ENCODE measurements at places on chromosomes 16 and 17. TPM values are rescaled to one million over a fixed set of nuclear protein-coding genes. Genes with fewer than 3 reads are reported as not detected.

- no peaks in the 10 kb centered on the region for H3K4me1 ChIP-seq
- H3K27ac ChIP-seq: no peak overlapping the region
- H3K36me3 ChIP-seq: no peaks in the 10 kb centered on the region
- peak; percentile 41 for DNase-seq
- H3K27me3 ChIP-seq: no peaks in the 10 kb centered on the region
Measured at GRCh38 chr17:32117399-32117798, 24.9 kb upstream of the RHOT1 start.

DNA sequence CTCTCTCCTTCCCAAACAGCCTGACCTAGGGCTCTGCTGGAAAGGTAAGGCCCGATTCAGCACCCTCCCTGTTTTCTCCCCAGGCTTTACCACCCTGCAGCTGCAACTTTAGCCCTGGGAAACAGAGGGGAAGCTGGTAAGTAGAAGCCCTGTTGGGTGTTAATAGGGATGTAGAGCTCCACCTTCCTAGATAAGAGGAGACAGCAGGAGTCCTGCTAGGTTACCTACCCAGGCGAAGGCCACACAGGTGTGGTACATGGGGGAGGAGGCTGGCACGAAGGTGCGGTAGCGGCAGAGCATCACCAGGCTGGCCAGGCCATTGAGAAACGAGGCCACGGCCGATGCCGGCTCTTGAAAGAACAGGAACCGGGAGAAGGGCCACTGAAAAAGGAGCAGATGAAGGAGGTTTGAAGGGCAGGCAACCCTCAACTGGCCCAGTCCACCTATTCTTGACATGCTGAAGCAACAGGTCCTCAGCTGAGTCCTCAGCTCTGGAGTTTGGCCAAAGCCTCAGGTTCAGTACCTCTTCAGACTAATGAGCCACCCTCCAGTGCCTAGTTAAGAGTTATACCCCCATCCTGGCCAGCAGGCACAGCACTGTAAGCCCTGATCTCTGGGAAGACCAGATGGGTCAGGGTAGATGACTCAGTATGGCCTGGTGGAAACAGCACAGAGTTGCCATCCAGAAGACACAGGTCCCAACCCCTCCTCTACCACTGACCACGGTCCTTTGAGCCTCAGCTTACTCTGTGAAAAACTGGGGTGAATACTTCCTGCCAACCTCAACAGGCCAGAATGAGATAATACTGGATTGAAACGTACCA is 3.3 kb downstream of the PGAP3 start:
- DNase-seq: no peak
- H3K27me3 ChIP-seq: no peaks in the 10 kb centered on the region
- no peak overlapping the region for H3K27ac ChIP-seq

- no peak overlapping the region for H3K4me3 ChIP-seq
- no peaks in the 10 kb centered on the region for H3K27me3 ChIP-seq
- DNase-seq: no peak
- peaks cover 33% of the 10 kb centered on the region for H3K36me3 ChIP-seq
- peaks cover 20% of the 10 kb centered on the region for H3K4me1 ChIP-seq
Measured at GRCh38 chr17:41691031-41691777, 2.5 kb downstream of the EIF1 start.

DNA sequence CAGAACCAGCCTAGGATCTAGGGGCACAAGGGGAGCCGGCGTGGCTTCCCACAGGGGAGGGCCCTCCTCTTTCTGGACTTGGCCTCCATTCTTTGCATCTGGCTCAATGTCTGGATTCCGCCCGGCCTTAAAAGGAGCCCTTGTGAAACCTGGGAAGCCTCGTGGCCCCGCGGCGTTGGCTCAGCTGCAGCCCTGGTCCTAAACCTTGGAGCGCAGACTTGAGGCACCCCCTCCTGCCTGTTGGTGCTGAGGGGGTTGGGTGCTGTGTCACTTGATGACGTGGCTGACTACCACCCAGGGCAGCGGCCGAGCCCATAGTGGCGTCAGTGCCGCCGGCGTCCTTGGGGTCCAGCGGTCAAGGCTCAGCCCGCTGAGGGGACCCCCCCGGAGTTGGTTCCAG is 4.4 kb downstream of the TRAPPC2L start:
- no peak overlapping the region for H3K27ac ChIP-seq
- no peak overlapping the region for H3K4me3 ChIP-seq
- H3K4me1 ChIP-seq: peaks cover 4% of the 10 kb centered on the region
- H3K27me3 ChIP-seq: no peaks in the 10 kb centered on the region
- no peaks in the 10 kb centered on the region for H3K36me3 ChIP-seq

DNA sequence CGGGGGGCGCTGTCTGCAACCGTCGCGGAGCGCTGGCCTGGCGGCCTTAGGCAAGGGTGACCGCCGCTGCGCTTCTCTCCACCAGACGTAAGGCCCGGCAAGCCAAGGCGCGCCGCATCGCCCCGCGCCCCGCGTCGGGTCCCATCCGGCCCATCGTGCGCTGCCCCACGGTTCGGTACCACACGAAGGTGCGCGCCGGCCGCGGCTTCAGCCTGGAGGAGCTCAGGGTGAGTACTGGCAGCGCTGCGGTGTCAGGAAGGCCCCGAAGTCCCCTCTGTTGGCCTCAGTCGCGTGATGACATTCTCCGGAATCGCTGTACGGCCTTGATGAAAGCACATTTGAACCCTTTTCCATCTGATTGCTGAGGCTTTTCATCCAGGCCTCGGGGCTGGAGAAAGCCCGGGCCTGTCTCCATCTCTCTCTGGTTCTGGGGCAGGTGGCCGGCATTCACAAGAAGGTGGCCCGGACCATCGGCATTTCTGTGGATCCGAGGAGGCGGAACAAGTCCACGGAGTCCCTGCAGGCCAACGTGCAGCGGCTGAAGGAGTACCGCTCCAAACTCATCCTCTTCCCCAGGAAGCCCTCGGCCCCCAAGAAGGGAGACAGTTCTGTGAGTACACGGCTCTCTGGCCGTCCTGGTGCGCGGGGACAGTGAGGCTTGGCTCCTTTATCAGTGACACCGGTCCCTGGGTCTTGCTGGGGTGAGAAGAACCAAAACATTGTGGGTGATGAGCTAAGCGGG is 831 bp downstream of the RPL13 start:
- H3K4me1 ChIP-seq: peaks cover 45% of the 10 kb centered on the region
- no peaks in the 10 kb centered on the region for H3K27me3 ChIP-seq
- peak; percentile 55 for DNase-seq
- H3K4me3 ChIP-seq: peak overlapping the region; percentile 76

DNA sequence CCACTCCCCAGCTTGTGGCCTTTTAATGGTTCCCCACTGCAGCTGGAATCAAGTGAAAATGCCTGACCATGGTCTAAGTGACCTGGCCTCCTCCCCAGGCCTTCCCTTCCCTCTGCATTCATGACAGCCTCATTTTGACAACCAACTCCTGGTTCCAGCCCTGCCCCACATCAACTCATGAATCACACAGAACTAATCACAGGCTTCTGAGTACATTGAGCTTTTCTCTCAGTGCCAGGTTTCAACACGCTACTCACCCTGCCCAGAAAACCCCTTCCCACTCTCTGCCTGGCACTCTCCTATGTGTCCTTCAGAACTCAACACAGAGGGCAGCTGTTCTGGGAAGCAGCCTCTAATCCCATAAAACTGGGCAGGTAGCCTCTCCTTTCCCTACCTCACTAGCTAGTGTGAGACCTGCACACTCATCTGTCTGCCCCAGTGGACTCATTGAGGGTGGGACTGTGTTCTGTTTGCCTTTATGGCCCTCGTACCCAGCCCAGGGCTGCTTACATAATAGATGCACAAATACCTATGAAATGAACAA is 313.6 kb downstream of the GRIN2A start:
- H3K4me3 ChIP-seq: no peak overlapping the region
- DNase-seq: no peak
- no peak overlapping the region for H3K27ac ChIP-seq
- no peaks in the 10 kb centered on the region for H3K27me3 ChIP-seq
- H3K36me3 ChIP-seq: no peaks in the 10 kb centered on the region
- no peaks in the 10 kb centered on the region for H3K4me1 ChIP-seq

DNA sequence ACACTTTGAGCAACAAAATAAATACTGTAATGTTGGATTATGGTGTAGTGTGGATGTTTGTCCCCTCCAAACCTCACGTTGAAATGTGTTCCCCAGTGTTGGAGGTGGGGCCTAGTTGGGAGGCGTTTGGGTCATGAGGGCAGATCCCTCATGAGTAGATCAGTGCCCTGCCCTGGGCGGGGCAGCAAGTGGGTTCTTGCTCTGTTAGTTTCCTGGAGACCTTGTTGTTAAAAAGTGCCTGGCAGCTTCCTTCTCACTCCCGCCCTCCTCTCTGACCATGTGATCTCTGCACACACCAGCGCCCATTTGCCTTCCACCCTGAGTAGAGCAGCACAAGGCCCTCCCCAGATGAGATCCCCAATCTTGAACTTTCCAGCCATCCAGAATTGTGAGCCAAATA is 67.7 kb downstream of the MPRIP start:
- no peaks in the 10 kb centered on the region for H3K4me1 ChIP-seq
- no peak overlapping the region for H3K4me3 ChIP-seq
- DNase-seq: no peak
- no peaks in the 10 kb centered on the region for H3K36me3 ChIP-seq

GRCh38 chr17:32299580-32300164 is 34.0 kb downstream of the RHBDL3 start:
- no peak overlapping the region for H3K27ac ChIP-seq
- no peak overlapping the region for H3K4me3 ChIP-seq
- DNase-seq: no peak
- H3K36me3 ChIP-seq: no peaks in the 10 kb centered on the region
- peaks cover 4% of the 10 kb centered on the region for H3K27me3 ChIP-seq

DNA sequence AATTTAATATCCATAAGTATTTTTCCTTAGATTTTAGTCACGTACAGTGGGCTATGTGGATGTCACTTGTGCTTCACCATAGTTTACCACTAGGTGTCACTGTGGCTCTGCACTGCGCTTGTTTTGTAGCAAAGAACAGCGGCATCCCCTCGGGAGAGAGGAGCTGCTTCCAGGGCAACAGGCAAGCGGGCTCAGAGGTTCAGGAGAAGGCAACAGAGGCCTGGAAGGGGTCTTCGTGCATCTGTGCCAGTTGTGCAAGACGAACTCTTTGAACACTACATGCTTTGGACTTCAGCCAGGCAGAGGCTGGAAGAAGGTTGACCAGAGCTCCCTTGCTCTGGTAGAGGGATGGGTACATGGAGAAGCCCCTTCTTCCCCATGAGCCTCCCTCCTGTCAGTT is 20.6 kb downstream of the CYB561 start:
- no peaks in the 10 kb centered on the region for H3K27me3 ChIP-seq
- DNase-seq: peak; percentile 87
- H3K27ac ChIP-seq: no peak overlapping the region

DNA sequence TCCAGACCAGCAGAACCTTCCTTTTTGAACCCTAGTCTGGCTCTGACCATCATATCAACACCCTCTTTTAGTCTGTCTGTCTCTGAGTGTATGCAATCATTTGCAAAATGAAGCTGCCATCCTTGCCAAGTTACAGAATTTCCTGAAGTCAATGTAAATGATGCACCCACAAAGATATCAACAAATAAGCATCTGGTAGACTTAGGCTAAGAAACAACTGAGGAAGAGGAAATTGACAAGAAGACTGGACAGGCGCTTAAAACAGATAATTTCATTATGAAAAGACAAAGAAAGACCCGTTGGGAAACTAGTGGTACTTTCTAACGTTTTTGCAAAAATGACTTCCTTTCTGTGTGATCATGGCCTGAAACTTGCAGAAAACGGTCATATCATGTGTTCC is 24.7 kb upstream of the CIITA start:
- H3K27me3 ChIP-seq: no peaks in the 10 kb centered on the region
- H3K4me3 ChIP-seq: no peak overlapping the region
- H3K4me1 ChIP-seq: no peaks in the 10 kb centered on the region
- no peak overlapping the region for H3K27ac ChIP-seq

EDC4 gene
- 81.2 TPM for total RNA-seq

GRCh38 chr16:71648921-71649320 is 22.9 kb downstream of the MARVELD3 start:
- H3K27me3 ChIP-seq: no peaks in the 10 kb centered on the region
- H3K36me3 ChIP-seq: peaks cover 8% of the 10 kb centered on the region
- H3K4me1 ChIP-seq: no peaks in the 10 kb centered on the region
- no peak overlapping the region for H3K27ac ChIP-seq
- no peak for DNase-seq

Measured in endothelial cell of umbilical vein (primary cell).